Ecto neural progenitor cell (in vitro differentiated cells): ENCODE measurements at places on chromosomes 3 and 15.

DNA sequence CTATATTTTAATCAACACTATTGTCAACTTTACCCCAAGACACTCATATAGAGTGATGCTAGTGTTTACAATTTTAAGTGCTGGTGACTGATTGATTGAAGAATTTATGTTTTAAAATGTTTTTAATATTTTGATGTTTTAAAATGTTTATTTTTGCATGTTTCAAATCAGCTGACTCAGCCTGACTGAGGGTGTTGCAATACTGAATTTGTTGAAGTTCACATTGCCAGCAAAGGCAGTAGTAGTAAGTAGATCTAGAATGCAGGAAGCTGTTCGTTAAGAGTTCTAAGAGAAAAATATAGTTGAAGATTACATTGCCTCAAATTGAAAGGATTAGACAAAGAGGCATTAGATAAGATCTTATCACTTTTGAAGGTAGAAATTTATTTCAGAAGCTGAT is 977.6 kb downstream of the IGSF11 start:
- DNase-seq, result no peak

DNA sequence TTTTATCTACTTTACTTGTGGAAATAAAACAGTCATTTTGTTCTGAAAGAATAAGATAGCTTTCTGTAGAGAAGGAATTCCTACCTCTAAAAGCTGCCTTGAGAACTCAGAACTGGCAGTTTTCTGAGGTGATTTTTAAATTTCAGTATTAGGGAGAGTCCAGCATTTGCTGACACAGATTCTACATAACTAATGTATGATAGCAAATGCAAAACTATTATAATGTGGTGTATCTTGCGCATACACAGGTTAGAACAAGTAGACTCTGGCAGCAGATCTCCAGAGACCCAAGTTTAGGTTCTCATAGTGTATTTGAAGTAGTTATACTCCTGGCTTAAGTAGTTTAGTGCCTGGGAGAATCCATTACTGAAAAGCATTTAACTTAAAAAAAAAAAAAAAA is 30.8 kb downstream of the OIP5 start:
- DNase-seq, result no peak

GRCh38 chr3:46208167-46208704 is at the start of gene CCR1:
Gene CCR1 (minus strand): TSS chr3:46208313. CDS start chr3:46204313, 4,000 bp downstream.
- DNase-seq, result peak; percentile 59

DNA sequence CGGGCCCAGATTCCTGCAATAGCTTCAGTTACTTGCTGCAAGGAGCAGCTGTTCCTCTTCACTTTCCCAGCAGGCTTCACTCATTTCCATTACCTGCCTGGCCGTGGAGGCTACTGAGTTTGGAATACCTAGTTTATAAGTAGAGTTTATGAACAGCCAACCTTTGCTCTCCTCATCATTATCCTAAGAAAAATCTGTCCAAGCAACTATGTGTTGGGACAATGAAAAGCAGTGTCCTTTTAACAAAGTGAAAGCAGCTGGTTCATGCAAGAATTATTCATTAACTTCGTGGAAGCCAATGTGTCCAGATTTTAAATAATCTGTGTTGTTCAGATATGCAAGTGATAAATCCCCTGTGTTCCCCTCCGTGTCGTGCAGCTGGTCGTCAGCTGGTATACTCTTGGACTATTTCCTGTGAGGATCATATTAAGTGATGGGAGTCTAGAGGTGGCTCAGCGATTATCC is 39.3 kb upstream of the SSR3 start:
- no peak for DNase-seq

DNA sequence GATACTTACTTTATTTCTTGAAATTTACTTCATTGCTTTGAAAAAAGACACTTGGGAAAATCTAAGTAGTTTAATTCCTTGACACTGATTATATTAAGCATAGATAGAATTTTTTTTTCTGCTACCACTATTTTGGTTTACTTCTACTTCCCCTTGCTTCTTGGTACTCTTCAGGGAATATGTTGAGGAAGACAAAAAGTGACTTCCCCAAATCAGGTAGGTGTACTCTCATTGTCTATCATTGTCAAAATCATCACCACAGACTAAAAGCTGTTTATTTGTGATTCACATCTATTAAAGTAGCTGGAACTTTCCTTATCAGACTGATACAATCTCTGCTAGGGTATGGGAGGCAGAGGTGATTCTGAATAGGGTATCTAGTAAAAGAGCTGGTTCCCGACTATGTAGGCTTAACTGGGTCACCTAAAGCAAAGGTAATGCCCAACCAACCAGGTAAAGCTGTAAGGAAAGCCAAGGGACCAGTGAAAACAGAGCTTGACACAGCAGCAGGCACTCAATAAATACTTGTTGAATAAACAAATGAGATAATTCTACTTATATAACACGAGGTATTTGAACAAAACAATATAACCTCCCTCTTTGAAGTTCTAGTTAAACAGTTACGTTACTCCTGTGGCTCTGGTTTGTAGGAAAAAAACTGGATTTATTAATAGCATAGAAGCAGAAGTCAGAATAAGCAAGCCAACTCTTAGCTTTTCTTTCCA is 346.9 kb downstream of the PLCL2 start:
- DNase-seq, result no peak

GRCh38 chr15:25944386-25944785 is 81.3 kb upstream of the ATP10A start:
- DNase-seq, result no peak

GRCh38 chr3:8992199-8992598 is 28.9 kb upstream of the RAD18 start:
- no peak for DNase-seq

DNA sequence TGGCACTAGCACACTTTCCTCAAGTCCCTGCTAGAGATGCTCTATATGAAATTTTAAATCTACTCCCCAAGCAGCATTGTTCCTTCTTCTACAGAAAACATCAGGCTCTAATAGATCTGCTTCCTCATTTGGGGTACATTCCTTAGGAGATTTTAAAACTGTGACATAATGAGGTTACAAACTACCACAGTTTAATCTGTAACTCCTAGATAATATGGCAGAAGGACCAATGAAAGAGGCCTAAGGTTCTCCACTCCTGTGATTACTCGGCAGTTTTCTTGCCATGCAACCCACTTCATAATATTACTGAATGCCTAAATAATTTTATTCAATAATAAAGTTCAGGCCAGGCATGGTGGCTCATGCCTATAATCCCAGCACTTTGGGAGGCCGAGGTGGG is 16.1 kb downstream of the ZNF106 start:
- no peak for DNase-seq

DNA sequence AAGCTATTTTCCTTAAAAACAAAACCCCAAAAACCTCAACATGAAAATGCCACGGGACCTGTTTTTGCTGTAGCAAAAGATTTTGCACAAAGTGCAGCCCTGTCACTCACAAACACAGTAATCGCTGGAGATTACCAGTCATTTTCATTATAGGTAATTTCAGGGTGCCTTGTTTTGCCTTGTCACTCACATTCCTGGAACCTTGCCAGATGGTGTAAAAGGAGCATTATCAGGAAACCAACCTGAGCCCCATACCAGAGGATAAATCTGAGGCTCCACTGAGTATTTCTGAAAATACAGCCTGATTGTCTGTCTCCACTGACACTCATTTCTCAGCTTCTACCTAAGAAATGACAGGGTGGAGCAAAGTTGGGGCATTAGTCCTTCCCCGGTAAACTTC is 791.3 kb upstream of the LMCD1 start:
- DNase-seq, result no peak

GRCh38 chr3:141575879-141576743 is 89.3 kb downstream of the RASA2 start:
- DNase-seq, result no peak

GRCh38 chr15:78950343-78950742 is 5.5 kb upstream of the CTSH start:
- no peak for DNase-seq

- no peak for DNase-seq
Measured at GRCh38 chr15:40789119-40789518, 17.8 kb upstream of the ZFYVE19 start.

- DNase-seq, result no peak
Measured at GRCh38 chr3:134710313-134710680, 59.5 kb upstream of the KY start.

GRCh38 chr3:33060609-33061337 is 36.2 kb downstream of the GLB1 start:
- no peak for DNase-seq
